H9 (cell line): ENCODE measurements at places on chromosomes 2 and 18. TPM values are rescaled to one million over a fixed set of nuclear protein-coding genes. Genes with fewer than 3 reads are reported as not detected.

DNA sequence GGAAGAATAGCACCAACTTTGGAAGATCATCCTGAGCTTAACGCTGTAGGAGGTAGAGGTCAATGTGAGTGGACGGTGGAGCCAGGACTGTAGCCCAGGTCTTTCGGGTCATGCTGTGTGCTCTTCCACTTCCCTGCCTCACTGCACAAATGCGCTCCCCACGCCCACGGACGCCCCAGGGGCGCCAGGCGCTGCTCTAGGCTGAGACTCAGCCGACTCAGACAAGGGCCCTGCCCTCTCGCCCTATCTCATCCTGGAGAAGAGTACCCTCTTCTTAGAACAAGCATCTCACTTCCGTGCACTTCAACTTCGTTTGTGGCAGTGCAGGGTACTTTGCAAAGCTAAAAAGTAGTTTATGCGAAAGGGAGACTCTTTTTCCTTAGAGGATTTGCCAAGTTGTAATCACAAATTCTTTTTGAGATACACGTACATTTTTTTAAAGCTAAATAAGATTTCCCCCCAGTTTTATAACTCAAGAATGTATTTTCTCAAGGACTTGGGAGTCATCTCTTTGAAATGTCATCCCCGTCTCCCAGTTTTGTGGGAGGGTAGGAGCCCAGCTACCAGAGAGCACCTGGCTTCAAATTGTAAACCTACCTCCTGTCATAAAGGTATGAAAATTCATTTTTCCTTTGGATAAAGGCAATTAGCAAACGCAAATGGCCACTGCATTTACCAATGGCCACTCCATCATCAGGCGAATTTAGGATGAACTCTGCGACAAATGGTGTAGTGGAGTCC, 1.2 kb upstream of the PRELID3A start:
- no peaks in the 10 kb centered on the region; the same call in 1 of the 2 replicates for H3K4me1 ChIP-seq
- H3K27me3 ChIP-seq = peaks cover 3% of the 10 kb centered on the region; the same call in 1 of the 2 replicates
- H3K4me3 ChIP-seq = no peak overlapping the region
- no peaks in the 10 kb centered on the region for H3K36me3 ChIP-seq

SLC11A1 gene
- 0.04 and 0.11 TPM in 2 replicates for total RNA-seq

- H3K27ac ChIP-seq = no peak overlapping the region
- H3K4me1 ChIP-seq = 0 out of 2 replicates have a peak, but pooled peaks cover 4% of the 10 kb centered on the region
- H3K27me3 ChIP-seq = no peaks in the 10 kb centered on the region
- H3K4me3 ChIP-seq = no peak overlapping the region
- H3K36me3 ChIP-seq = no peaks in the 10 kb centered on the region
These were observed 298.5 kb downstream of the PAX3 start for GRCh38 chr2:222000326-222000725.

ACMSD gene
- not detected in 2 replicates for total RNA-seq

DNA sequence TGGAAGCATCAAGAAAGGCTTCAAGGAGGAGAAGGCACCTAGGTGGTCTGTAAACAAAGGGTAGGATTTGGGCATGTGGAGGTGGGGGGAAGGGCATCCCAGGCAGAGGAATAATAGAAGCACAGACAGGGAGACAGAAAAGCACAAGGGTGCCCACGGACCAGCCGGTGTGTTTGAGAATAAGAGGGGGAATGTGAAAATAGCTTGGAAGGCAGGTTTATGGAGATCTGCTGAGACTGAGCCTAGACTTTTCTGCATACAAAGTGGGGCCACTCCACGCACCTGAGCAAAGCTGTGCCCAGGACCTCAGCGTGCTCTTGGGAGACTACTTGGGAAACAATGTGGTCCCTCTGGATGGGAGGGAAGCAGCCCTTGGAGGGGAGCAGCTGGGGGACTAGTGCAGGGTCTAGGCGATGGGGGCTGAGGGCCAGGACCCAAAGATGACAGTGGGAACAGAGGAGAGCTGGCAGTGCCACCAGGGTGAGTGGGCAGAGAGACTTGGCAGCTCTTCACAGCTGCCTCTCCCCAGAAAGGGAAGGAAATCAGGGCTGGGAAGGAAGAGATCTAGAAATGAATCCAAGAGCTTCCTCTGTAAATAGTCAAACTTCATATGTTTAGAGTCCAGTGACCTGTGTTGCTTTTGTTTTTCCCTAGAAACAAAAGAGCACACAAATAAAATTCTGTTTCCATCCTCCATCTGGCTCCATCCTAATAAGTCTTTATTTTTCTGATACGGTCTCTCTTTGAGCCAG, 110.7 kb upstream of the SMAD7 start:
- H3K36me3 ChIP-seq = no peaks in the 10 kb centered on the region
- H3K4me1 ChIP-seq = no peaks in the 10 kb centered on the region; the same call in 1 of the 2 replicates
- no peak overlapping the region for H3K27ac ChIP-seq

LDLRAD4 gene
- total RNA-seq = 1.8 and 3.9 TPM in 2 replicates

PTPRN gene
- 6.3 and 6.5 TPM in 2 replicates for total RNA-seq

GRCh38 chr2:17709897-17710296, 43.7 kb downstream of the SMC6 start:
- DNase-seq = no peak
- no peak overlapping the region for H3K27ac ChIP-seq
- peaks cover 50% of the 10 kb centered on the region for H3K36me3 ChIP-seq
- no peaks in the 10 kb centered on the region for H3K4me1 ChIP-seq

CHRND gene
- total RNA-seq = not detected in 2 replicates

DNA sequence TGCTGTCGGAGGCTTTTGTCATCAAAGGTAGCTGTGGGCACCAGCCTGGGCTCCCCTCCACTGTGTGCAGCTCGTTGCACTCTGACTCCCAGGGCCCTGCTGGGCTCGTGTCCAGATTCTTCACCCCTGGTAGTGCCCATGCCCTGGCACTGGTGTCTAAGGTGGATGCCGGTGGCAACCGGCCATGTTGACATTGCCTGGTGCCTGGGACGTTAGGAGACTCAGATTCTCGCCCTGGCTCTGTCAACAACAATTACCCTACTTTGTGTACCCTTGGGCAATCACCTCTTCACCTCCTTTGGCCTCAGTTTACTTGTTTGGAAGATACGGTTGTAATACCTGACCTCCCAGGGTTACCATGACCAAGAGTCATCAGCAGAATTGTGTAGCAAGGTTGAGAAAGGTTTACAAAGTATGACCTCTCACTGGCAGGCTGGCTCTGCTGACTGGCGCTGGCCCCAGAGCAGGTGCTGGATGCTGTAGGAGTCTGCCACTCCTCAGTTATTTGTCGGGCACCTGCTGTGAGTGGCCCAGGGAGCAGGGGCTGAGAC, 41.5 kb upstream of the MCFD2 start:
- peaks cover 5% of the 10 kb centered on the region; the same call in 2 of the 3 replicates for H3K36me3 ChIP-seq
- H3K27ac ChIP-seq = no peak overlapping the region
- no peak for DNase-seq
- H3K4me3 ChIP-seq = no peak overlapping the region
- H3K27me3 ChIP-seq = no peaks in the 10 kb centered on the region
- no peaks in the 10 kb centered on the region for H3K4me1 ChIP-seq

GRCh38 chr2:64447317-64448040, 6.5 kb upstream of the LGALSL start:
- no peak overlapping the region for H3K27ac ChIP-seq
- H3K4me1 ChIP-seq = peaks cover 7% of the 10 kb centered on the region; the same call in 1 of the 2 replicates
- H3K4me3 ChIP-seq = no peak overlapping the region
- no peaks in the 10 kb centered on the region for H3K36me3 ChIP-seq
- no peak for DNase-seq

- H3K27ac ChIP-seq = no peak overlapping the region
- H3K36me3 ChIP-seq = no peaks in the 10 kb centered on the region
- DNase-seq = no peak
- H3K4me1 ChIP-seq = peaks cover 7% of the 10 kb centered on the region
- H3K4me3 ChIP-seq = no peak overlapping the region
These were observed 250.0 kb upstream of the SLC39A10 start for GRCh38 chr2:195406886-195407603.

GRCh38 chr2:24832073-24832461, 38.8 kb downstream of the CENPO start:
- H3K4me1 ChIP-seq = peaks cover 2% of the 10 kb centered on the region; the same call in 1 of the 2 replicates
- H3K27me3 ChIP-seq = no peaks in the 10 kb centered on the region
- H3K36me3 ChIP-seq = peaks cover 40% of the 10 kb centered on the region

DNA sequence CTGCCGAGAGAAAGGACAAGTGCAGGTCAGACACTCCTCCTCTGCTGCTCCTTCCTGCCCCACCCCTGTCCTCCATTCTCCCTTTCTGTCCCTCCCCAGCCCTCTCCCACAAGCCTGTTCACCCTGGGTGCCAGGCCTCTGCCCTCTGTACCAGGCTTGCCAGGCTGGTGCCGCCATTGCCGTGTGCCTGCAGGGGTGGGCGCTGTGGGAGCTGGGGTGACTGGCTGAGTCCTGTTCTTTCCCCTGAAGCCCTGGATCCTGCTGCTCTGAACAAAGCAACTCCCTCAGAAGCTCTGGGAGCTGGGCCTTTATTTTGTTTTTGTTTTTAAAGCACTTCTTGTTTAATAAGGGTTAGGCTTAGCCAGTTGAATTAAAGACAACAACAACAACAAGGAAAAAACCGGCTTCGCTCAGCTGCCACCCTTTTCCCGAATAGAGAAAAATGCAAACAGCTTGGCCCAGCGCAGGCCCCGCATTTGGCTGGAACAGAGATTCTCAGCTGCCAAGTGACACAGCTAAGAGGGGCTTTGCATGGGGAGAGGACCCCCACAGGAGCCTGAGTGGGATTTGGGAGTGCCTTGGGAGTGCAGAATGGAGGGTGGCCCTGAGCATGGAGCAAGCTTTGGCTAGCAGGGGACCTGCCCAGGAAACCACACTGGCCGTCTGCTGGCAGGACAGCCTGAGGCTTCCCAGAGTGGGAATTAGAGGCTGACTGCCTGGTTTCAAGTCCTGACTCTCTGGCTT, 9.1 kb downstream of the PCARE start:
- no peak overlapping the region for H3K4me3 ChIP-seq
- H3K27ac ChIP-seq = no peak overlapping the region
- no peaks in the 10 kb centered on the region for H3K27me3 ChIP-seq

GRCh38 chr2:237358721-237359517, 55.0 kb downstream of the COL6A3 start:
- no peak overlapping the region; the same call in 2 of the 3 replicates for H3K4me3 ChIP-seq
- DNase-seq = peak; percentile 47
- no peaks in the 10 kb centered on the region; the same call in 2 of the 3 replicates for H3K36me3 ChIP-seq
- peaks cover 6% of the 10 kb centered on the region; the same call in 1 of the 2 replicates for H3K4me1 ChIP-seq

- no peak overlapping the region for H3K27ac ChIP-seq
- no peaks in the 10 kb centered on the region for H3K36me3 ChIP-seq
These were observed 134.9 kb downstream of the LRRTM4 start for GRCh38 chr2:77387324-77387723.

NOP58 gene
- 164 and 168 TPM in 2 replicates for total RNA-seq

DNA sequence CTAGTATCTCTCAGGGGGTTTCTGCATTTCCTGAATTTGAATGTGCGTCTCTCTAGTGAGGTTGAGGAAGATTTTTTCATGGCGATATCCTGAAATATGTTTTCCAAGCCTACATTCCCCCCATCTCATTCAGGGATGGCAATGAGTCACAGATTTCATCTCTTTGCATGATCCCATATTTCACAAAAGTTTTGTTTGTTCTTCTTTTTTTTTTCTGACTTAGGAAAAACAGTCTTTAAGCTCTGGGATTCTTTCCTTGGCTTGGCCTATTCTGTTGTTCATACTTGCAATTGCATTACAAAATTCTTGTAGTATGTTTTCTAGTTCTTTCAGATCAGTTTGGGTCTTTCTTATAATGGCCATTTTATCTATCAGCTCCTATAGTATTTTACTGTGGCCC, 136.5 kb downstream of the DSEL start:
- no peak overlapping the region for H3K4me3 ChIP-seq
- H3K27ac ChIP-seq = no peak overlapping the region
- no peak for DNase-seq
- H3K4me1 ChIP-seq = no peaks in the 10 kb centered on the region
- no peaks in the 10 kb centered on the region for H3K36me3 ChIP-seq

DNA sequence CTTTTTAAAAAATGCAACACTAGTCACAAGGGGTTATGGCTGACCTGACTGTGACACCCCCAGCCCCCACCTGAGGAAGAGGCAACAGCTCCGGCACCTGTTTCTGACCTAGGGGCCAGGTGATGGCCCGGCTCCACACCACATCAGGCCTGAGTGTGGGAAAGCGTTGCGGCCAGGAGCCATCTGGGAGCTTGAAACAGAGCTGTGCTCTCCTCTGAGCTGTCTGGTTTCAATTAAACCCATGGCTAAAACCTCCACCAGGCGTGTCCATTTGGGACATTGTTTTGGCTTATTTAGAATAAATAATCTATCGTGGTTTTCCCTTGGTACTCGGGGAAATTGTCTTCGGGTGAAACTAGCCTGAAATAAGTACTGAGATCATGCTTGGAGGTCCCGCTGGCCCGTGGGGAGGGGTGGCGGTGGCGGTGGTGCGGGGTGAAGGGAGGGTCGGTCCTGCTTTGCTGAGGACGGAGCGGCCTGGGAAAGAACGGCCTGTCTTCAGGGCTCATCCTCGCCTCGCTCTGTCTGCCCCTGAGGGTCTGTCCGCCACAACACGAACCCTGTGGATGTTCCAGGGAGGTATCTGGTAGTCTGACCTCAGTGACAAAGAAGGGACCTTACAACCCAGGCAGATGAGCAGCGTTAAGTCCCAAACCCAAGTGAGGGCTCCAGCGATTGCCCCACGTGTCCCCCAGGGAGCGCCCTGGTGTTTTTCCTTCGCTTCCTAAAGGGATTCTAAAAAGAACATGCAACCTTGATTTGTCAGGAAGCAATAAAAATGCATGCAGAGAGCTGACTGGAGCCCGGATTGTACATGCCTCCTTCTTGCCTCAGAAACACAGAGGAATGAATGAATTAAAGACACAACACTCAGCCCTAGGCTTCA, 58.7 kb downstream of the IL1RL2 start:
- no peaks in the 10 kb centered on the region; the same call in 1 of the 2 replicates for H3K27me3 ChIP-seq
- no peak overlapping the region for H3K4me3 ChIP-seq
- peak; percentile 42 for DNase-seq
- no peak overlapping the region for H3K27ac ChIP-seq

GRCh38 chr2:199207011-199207410, 250.7 kb downstream of the SATB2 start:
- no peak for DNase-seq
- no peak overlapping the region for H3K4me3 ChIP-seq
- no peak overlapping the region for H3K27ac ChIP-seq
- peaks cover 3% of the 10 kb centered on the region for H3K36me3 ChIP-seq

GRCh38 chr2:10794876-10795275, 17.7 kb downstream of the PDIA6 start:
- no peak overlapping the region for H3K27ac ChIP-seq
- H3K4me1 ChIP-seq = no peaks in the 10 kb centered on the region
- no peak overlapping the region for H3K4me3 ChIP-seq

DNA sequence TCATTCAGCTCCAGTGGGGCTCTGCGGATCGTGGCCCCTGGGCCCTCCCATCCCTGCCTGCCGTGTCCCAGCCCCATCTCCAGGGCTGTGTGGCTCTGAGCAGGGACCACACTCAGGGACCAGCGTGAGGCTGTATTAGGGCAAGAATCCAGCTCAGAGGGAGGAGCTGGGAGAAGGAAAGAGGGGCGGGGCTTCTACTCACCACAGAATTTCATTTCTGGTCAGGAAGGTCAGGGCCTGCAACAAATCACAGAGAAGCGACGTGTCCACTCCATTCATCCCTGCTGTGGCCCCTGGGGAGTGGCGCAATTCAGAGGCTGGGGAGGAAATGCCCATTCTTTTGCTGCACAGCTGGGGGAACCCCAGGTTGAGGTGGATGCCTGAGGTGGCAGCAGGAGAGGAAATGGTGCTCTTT, 828 bp downstream of the CIB4 start:
- no peak overlapping the region for H3K27ac ChIP-seq
- no peaks in the 10 kb centered on the region for H3K27me3 ChIP-seq
- H3K36me3 ChIP-seq = no peaks in the 10 kb centered on the region
- DNase-seq = peak; percentile 58
